Stimulated activated CD4-positive, alpha-beta T cell treated with anti-CD3 and anti-CD28 coated beads, Interleukin-1b, Interleukin-23, amount 100 ng/mL, for 1 hour (primary cell): ENCODE measurements at places on chromosomes 12 and 14.

DNA sequence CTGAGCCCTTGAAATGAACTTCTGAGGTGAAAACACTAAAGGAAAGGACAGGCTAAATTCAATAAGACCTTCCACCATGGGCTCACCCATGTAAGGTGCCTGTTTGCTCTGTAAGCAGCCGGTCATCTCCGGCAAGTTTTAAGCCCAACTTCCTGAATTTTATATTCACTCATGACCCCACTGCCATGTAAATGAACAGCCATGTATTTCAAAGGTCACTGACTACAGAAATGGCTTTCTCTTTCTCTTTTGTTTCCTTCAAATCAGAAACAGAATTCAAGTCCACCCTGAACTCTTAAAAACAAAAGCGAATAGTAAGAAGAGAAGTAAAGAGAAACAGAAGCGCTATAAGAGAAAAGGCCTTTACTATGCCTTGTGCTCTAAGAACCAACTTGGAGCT lies 61.7 kb upstream of the OVCH1 start:
- no peak for DNase-seq

DNA sequence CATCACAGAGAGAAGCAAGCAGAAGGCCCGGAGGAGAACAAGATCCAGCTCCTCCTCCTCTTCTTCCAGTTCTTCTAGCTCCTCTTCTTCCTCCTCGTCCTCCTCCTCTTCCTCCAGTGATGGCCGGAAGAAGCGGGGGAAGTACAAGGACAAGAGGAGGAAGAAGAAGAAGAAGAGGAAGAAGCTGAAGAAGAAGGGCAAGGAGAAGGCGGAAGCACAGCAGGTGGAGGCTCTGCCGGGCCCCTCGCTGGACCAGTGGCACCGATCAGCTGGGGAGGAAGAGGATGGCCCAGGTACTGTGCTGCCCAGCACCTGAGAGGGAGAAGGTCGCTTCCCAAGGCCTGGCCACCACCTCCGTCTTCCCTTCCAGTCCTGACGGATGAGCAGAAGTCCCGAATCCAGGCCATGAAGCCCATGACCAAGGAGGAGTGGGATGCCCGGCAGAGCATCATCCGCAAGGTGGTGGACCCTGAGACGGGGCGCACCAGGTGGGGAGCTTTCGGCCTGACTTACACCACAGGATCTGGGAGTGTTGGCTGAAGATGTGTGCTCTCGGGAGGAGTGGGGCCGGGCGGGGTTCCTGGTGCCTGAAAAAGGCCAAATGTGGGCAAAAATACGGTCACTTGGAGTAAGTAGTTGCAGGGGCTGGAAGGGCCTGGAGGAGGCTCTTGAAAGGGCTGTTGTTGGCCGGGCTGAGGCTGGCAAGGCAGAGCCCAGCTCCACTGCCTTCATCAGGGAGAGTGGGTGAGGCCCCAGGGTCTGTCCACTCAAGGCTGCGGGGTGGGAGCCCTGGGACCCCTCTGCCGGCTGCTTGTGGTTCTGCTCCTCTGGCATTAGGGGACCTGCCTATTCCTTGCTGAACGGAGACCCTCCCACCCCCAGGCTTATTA lies 1.4 kb downstream of the ARL6IP4 start:
- DNase-seq, result no peak

- DNase-seq, result no peak
These were observed 36.9 kb downstream of the ZFC3H1 start for GRCh38 chr12:71626768-71627167.

GRCh38 chr14:102418169-102418852 lies 55.6 kb downstream of the TECPR2 start:
- no peak for DNase-seq

GRCh38 chr12:80190001-80190400 lies 90.7 kb downstream of the OTOGL start:
- no peak for DNase-seq

- DNase-seq, result no peak
These were observed 68.2 kb upstream of the BDKRB2 start for GRCh38 chr14:96136371-96137005.

DNA sequence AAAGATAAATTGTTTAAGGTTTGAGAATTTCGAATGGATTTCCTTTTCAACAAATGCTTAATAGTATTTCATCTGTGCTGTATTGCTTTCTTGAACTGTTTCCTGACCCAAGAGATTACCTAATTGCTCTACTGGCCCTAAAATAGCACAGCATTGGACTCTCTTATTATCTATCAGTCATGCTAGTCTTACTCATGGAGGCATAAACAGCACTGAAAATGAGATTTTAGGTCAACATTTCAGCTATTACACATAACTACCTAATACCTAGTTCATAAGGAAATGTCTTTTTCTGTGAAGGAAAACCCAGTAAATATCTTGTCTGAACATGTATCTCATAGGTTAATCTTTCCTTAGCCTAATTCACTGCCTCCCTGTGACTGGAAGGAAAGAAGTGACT lies 4.3 kb upstream of the ABCD2 start:
- DNase-seq, result no peak

DNA sequence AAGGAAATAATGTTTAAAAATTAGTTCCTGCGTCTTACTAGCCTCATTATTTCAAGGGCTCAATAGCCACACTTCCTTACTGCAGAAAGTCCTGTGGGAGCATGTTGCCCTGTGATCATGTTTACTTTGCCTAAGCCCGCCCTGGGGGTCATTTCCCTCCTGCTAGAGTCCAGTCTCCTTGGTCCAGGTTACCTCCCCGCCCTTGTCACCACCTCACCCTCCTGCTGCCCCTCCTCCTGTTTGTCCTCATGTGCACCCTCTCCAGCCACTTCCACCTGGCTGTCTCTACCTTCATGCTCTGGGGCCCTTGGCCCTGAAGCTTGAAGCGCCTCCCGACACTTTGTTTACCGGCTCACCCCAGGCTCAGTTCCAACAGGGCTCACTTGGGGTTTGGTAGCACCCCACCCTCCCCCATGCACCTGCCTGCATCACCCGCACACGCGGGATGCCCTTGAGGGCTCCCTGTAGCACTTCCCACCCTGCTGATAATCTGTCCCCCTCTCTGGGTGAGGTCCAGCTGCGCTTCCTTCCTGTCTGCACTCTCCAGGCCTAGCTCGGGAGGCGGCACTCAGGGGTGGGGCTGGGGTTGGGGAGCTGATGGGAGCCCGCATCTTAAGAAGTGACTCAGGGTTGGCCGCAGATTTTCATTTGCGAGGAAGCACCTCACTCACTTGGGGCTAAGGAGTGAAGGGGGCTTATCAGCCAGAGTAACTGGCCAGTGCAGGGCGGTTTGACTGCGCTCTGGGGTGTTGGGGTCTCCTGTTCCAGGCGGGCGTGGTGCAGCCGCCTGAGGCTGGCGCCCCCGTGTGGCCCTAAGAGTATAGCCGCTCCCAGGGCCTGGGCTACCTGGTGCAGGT lies 40.1 kb downstream of the SMIM41 start:
- no peak for DNase-seq

DNA sequence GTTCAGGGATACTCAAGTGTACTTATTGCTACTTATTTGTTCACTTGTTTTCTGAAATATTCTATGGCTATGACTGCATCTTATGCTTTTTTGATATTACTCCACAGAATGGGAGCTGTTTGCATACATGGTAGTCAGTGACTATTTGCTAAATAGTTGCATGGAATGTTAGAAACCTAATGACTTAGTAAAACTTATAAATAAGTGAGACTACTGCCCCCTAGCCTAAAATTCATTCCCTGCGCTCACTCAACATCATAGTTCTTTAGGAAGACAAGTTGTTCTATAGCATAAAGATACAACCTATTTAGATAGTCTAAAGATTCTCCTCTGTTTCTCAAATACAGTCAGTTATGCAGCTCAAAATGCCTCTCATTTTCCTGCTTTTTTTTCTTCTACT lies 305.5 kb downstream of the CEP128 start:
- DNase-seq, result no peak

GRCh38 chr14:68312300-68312699 lies 480.6 kb downstream of the ZFP36L1 start:
- DNase-seq, result no peak

GRCh38 chr14:36973806-36974442 lies 198.5 kb downstream of the SLC25A21 start:
- DNase-seq, result no peak

DNA sequence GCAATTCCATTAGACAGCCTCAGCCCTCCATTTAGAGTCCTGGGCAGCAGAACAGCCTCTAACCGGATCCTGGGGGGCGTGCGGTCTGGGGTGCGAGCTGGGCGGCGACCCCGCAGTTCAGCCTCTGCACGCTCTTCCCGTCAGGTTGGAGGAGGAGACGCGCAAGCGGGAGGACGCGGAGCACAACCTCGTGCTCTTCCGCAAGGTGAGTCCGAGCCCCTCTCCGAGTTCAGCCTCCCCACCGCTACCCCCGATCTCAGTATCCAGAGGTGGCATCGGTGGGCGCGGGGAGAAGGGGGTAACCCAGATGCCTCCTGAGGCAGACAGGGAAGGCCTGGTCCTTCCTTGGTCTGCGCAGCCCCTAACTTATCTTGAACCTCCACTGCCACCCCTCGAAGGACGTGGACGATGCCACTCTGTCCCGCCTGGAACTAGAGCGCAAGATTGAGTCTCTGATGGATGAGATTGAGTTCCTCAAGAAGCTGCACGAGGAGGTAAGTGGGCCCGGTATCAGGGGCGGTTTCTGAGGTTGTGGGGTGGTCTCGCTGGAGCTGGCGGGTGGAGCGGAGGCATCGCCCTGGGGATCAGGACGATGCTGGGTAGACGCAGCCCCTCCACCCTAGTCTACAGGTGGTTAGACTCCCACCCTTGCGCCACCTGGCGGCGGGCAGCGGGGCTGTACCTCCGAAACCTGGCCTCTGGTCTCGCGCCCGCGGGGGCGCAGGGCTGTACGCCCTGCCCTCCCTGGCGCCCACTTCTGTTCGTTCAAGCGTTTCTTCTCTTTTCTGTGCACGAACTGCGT lies 1.3 kb downstream of the PRPH start:
- peak; percentile 35 for DNase-seq

- DNase-seq, result no peak
These were observed 38.6 kb downstream of the ARF6 start for GRCh38 chr14:49931523-49931922.

DNA sequence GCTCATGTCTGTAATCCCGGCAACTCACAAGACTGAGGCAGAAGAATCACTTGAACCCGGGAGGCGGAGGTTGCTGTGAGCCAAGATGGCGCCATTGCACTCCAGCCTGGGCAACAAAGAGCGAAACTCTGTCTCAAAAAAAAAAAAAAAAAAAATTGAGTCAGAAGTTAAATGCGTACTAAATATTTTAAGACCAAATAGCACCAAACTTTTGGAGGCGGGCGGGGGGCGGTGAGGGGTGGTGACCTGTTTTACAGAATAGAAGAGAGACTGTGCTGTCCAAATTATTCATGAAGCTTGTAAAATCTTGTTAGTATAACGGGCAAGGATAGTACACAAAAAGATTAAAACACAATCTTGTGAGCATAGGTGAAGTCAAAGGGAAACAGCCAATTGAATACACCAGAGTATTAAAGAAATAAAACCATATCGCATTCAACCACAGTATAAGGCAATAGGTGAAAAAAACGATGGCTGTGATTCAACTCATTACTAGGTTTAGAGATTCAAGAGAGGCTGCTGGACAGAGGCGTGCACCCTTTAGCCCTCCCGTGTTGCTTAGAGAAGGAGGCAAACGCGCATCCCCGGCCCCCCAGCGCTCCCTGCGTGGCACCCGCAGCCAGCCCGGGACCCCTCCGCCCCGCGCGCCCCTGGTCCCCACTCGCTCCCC lies 571 bp downstream of the ZNF891 start:
- DNase-seq, result no peak
